ENCODE measurements at places on chromosomes 1 and 21.

GRCh38 chr1:236018885-236019453 is 45.9 kb downstream of the NID1 start:
- DNase-seq, result peak; percentile 96

GRCh38 chr1:20785907-20786252 is 1.2 kb downstream of the HP1BP3 start:
- DNase-seq, result no peak

DNA sequence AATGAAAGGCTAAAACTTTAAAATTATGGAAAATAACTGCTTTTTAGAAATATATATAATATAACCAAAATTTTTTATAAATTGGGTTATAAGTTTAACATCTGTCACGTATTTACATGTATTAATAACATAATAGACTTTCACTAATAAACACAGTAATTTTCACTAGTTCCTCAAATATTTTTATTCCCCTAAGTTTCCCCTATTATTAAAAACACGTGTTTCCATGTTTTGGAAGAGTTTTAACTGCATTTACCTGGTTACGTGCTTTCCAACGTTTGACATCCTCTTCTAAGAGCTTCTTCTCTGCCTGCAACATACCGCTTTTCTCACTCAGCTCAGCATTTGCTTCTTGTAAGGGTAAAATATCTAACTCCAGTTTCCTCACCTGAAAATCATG is 34.3 kb downstream of the TPR start:
- no peak for DNase-seq

- DNase-seq, result no peak
Observed at GRCh38 chr1:94332516-94332915, 85.7 kb upstream of the ABCD3 start.

DNA sequence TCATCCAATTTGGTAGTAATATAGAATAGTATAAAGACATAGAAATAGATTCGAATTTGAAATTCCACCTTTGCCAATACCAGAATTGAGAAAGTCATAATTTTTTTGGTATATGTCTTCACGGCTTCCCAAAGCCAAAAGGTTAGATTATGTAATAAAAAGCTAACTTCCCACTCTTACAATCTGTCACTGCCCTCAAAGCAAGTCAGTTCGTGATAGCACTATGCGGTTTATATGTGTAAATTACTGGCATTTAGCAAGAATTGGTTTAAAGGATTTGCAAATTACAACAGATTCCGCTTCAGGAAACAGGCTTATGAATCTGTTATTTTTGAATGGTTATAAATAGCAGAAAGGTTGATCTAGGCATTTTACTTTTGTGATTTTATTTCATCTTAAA is 679.4 kb upstream of the ADGRL2 start:
- DNase-seq, result no peak

- no peak for DNase-seq
Observed at GRCh38 chr1:199042193-199042592, 403.4 kb downstream of the PTPRC start.

DNA sequence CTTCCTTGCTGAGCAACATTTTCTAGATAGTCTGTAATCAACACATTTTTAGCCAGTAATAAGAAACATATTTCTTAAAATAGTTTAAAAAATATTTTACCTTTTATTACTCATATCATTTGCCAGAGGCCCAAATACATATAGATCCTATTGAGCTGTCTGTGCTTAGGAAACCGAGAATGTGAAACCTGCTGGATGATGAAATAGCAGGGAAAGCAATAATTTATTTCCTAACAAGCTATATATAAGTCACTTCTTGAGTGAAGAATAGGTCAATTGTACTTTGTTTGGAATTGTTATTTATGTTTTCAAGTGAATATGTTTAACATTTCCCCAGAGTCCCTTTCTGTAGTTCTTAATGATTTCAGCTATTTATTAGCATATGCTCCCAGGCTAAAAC is 339.9 kb upstream of the TMPRSS15 start:
- DNase-seq, result peak; percentile 26

DNA sequence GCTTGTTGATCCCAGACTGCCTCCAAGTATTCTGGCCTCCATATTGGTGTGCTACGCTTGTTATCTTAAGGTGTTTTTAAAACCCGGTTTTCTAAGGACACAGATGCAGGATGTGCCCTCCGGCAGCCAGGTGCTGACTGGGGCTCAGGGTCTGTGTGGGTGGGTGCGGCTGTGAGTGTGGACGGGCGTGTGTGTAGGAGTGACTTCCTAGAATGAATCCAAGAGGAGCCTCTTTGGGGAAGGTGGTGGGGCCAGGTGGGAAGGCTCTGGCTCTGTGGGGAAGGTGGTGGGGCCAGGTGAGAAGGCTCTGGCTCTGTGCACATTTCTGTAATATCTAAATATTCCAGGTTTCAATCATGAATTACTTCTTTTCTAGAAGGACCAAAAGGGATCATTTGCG is 12.8 kb upstream of the TSPEAR start:
- no peak for DNase-seq

DNA sequence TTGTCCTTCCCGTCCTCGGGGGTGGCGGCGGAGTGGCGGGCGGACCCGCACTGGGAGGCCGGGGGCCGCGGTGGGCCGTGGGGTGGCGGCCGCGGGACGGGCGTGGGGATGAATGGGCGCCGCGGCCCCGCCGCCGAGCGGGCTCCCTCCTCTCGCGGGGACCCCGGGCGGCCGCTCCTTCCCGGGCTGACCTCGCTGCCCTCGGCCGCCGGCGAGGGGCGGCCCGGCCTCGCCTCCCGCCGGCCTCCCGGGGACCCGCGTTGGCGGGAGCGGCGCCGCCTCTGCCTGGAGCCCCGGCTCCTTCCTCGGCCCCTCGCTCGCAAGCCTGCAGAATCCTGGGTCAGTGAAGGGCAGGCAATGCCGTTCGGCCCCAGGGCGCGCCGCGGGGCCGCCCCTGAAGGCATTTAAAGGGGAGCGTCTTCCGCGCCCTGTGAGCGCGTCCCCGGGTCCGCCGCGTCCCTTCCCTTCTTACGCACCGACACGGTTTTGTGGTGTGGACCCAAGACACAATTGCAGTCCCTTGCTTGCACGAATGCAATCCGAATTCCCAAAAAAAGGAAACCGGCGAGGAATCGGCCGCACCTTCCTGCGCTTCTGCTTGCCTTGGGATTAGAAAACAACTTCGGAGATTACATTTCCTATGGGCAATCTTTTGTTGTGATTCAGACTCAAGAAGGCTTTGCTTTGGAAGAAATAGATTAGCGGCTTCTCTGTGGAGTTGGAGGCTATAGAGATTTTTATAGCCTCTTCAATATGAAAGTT is 776 bp downstream of the ITSN1 start:
- no peak for DNase-seq

DNA sequence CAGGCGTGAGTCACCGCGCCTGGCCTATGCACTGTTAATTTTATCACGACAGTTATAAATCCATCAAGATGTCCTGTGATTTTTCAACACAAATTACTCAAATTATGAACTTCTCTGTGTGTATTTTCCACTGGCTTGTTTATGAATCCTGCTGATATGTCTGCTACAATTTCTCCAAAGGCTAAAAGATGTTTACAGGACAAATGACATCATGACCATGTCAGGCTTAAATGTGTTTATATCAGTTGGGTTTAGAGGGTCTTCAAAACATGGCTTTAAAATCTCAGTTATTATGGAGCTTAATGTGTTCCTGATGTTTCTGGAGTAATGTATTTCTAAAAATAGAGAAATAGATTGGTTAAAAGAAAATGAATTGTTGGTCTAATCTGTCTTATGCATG is 44.0 kb upstream of the ERG start:
- no peak for DNase-seq

GRCh38 chr21:25350056-25350455 is 257.2 kb downstream of the MRPL39 start:
- DNase-seq, result peak; percentile 30

DNA sequence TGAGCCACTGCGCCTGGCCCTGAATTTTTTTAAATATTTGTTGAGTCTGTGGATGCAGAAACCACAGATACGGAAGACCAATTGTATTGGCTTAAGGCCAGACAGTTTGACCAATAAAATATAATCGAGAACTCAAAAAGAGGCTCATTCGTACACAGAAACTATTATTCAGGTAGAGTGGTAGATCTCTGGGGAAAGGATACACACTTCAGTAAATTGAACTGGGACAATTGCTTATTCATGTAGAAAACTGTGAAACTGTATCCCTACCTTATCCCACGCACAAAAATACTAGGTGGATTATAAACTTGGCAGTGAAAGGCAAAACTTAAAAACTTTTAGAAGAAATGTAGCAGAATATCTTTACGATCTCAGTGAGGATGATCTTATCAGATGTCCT is 25.0 kb upstream of the SHE start:
- DNase-seq, result no peak

- no peak for DNase-seq
Observed at GRCh38 chr1:46528297-46528955, 23.0 kb downstream of the KNCN start.

DNA sequence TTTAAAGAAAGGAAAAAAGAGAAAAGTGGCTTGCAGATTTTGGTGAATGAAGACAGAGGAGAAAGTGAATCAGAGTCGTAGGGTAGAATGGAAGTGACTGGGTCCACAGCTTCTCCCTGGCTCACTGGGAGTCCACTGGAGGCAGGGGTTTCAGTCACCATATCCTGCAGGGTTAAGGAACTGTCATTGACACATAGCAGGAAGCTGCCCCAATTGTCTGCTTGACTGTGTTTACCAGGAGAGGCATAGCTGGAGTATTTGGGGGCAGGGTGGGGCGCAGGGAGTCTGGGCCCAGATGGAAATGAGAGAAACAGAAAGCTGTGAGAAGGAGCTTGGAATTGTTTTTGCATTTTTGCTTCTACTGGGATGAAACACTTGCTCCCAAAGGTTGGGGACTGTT is 228.8 kb upstream of the CSF3R start:
- DNase-seq, result no peak

- DNase-seq, result no peak
Observed at GRCh38 chr1:156999596-157000320, 45.8 kb downstream of the ARHGEF11 start.

- DNase-seq, result no peak
Observed at GRCh38 chr1:221031458-221032203, 152.4 kb downstream of the HLX start.

GRCh38 chr1:70892930-70893329 is 154.7 kb downstream of the PTGER3 start:
- no peak for DNase-seq

- no peak for DNase-seq
Observed at GRCh38 chr21:31137960-31138359, 99.7 kb upstream of the KRTAP19-8 start.

DNA sequence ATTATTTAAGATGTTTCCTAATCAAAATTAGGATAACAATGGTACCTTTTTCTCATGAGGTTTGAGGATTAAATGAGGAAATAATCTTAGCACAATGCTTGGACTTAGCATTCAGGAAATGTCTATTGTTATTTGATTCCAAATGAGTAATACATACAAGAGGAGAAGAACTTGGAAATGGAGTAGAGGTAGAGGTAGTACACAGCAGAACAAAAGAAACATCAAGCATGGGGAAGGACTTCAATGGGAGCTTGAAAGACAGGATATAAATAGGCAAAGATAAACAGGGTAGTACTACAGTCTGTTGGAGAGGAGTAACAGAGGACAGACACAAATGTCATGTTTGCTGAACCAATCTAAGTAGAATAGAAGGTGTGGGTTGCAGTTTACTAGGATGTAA is 59.5 kb upstream of the RGS2 start:
- DNase-seq, result no peak
